Stimulated activated CD8-positive, alpha-beta memory T cell treated with anti-CD3 and anti-CD28 coated beads, Interleukin-15, amount 100 ng/mL, for 4 hours (primary cell): ENCODE measurements at places on chromosomes 2 and 18.

- no peak for DNase-seq
These were observed 105.6 kb downstream of the TTC32 start for GRCh38 chr2:19796035-19796695.

DNA sequence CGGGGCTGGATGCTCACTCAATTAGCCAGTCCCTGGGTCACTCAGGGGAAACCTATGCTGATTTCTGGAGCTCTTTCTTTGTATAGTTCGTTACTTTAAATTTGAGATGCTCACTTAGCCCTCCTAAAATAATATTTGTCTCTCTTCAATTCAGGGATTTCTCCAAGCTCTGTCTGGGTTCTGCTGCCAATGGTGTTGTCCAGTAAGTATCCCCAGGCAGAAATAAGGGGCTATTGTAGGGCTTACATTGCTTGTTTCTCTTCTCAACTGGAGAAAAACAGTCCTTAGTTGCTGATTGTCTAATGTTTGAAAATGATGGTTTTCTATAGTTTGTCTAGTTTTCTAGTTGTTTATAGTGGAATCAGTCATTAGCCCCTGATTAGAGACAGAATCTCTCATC lies 5.0 kb downstream of the RAB6C start:
- no peak for DNase-seq

DNA sequence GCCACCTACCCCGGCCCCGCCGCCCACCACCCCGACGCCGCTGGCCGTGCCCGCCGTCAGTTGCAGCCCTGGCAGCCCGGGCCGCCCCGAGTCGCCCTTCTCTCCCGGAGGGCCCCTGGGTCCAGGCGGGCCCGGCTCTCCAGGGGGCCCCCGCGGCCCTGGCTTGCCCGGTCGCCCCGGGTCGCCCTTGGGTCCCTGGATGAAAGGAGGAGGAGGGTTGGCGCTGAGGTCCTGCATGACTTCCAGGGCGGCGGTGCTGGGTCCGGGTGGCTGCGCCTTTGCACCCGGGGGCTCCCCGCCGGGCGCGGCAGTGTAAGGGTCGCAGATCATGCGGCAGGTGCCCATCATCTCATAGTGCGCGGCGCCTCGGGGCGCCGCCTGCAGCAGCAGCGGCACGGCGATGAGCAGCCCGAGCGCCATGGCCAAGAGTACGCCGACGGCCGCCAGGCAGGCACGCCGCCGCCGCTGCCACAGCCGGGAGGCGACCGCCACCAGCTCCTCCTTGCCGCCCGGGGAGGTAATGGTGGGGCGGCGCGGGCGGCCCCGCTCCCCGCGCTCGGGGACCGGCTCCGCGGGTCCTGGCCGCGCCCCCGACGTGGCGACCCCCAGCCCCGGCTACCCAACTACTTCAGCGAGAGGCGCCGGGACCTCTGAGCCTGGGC lies 570 bp downstream of the C1QL2 start:
- no peak for DNase-seq

DNA sequence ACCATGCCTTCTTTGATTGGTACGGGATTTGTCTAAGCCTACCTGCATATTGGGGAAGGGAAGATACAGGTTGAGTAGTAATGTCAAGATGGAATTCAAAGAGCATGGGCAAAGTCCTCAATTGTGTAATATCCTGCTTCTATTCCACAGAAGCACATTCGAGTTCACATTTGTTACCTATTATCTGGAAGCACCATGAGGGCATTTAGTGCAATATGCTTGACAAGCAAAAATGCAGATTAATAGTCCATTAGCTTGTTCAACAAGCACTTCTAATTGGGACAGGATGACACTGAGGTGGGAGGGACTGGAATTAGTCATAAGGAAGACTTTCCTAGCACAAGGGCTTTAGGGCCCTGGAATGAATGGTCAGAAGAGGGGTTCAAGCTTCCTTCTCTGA lies 40.5 kb downstream of the MYO5B start:
- no peak for DNase-seq

- no peak for DNase-seq
These were observed 197.8 kb downstream of the TNS1 start for GRCh38 chr2:217804791-217805667.

- no peak for DNase-seq
These were observed 2.0 kb downstream of the TMEM163 start for GRCh38 chr2:134716721-134717243.

DNA sequence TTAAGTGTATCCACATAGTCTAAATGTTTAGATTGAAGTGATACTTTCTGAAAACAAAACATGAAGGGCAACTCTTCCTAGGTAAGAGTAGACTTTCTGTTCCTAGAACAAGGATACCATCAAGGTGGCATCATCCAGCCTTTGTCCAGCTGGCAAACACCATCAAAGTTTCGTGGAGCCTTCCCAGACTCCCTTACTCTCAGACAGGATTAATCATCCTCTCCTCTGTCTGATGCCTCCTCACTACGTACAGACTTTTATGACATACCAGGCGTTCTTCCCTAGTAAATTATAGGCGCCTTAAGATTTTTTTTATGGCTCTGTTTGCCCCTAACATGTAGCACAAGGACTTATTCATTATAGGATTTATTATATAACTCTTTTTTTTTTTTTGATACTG lies 29.4 kb upstream of the ASNSD1 start:
- no peak for DNase-seq

GRCh38 chr2:166494140-166494624 lies at the start of gene SCN7A:
Gene SCN7A (minus strand): TSS chr2:166494249. CDS start chr2:166477696, 16,553 bp downstream.
- no peak for DNase-seq

DNA sequence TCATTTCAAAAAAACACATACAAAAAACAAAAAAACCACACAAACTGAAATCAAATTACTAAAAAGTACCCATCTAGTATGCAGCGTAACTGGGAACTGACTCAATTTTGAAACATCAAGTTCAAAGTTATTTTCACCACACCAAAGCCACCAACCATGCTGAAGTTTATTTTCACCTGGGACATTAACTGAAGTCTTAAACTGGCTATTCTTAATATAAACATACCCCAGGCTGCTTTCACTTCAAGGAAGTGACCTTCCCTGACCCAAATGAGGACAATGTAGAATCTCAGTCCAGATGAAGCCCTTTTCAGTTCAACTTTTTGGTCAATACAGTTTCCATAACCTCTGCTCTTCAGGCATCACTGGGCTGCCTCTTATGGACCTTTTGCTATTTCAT lies 84.6 kb downstream of the PIGN start:
- DNase-seq, result no peak

DNA sequence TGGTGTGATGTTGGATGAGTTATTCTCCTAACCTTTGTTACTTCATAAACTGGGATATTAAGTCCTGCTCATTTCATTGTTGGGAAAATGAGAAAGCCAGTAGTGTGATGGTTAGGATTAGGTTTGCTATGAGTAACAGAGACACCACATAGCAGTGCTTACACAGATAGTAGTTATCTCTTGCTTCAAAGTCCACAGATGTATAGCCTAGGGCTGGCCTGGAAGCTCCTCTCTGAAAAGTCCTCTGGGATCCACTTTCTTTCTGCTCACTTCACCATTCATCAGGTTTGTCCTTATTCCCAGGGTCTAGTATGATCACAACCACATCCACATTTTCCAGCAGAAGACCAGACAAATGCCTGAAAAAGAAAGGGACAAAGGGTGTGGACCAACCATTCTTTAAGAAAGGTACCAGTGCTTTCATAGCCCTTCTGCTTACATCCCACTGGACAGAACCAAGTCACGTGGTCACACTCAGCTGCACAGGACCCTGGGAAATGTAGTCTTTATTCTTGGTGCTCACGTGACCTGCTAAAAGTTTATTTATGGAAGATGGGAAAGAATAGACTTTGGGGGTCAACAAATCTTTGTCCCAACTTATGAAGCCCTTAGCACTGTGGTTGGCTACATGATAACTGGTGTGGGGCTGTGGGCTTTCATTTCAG lies 108.9 kb downstream of the INSIG2 start:
- DNase-seq, result no peak

- DNase-seq, result no peak
These were observed 326.2 kb upstream of the SOX11 start for GRCh38 chr2:5365871-5366461.

GRCh38 chr2:33104052-33104623 lies 157.4 kb downstream of the LTBP1 start:
- no peak for DNase-seq

DNA sequence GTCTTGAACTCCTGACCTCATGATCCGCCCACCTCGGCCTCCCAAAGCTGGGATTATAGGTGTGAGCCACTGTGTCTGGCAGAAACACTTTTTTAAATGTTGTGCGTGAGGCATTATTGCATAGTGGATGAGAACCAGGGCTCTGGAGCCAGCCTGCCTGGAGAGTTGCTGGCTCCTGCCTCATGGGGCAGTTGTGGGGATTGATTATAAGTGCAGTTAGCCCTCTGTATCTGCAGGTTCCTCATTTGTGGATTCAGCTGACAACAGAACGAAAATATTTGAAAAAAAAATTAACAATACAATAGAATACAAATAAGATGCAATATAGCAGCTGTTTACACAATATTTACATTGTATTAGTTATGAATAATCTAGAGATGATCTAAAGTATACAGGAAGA lies 129.4 kb upstream of the EML6 start:
- DNase-seq, result no peak

- DNase-seq, result no peak
These were observed 24.3 kb upstream of the CETN1 start for GRCh38 chr18:555705-556457.

- DNase-seq, result no peak
These were observed 115.7 kb downstream of the HNMT start for GRCh38 chr2:138079976-138080375.

DNA sequence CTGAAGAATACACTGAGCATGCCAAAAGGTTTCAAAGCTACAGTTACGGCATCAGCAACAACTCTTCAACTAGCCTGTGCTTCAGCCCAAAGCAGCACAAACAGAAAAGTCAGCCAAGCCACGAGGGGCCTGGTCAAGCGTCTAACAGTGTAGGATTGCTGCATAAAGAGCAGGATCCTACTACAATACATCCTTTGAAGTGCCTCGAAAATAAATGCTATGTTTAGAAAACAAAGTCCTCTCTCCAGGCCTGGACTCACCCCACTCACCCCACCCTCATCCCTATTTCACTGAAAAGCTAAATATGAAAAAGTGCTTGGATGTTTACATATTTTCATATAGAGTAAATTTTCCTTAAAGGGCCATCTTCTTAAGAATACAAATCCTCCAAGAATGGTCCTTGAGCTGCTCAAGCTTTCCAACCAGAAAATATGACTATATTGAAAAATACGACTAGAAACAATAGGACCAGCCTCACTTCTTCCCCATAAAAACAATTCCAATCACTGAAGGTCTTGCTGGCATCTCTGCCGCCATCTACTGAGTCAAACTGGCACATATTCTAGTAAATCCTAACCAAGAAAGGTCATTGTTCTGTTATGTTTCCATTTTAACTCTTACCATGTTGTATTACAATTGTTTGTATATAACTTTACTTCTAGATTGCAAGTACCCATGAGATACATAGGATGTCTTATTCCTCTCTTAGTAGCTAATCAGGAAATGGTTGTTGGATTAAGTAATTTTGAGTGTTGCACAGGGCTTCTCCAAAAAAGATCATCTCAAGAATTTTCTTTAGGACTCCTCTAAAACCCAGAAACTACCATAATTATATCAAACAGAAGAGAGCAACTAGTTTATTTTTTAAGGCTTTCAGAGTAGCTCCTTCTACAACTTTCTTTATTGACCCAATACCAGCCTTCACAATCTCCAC lies 63.6 kb downstream of the CLHC1 start:
- DNase-seq, result no peak

DNA sequence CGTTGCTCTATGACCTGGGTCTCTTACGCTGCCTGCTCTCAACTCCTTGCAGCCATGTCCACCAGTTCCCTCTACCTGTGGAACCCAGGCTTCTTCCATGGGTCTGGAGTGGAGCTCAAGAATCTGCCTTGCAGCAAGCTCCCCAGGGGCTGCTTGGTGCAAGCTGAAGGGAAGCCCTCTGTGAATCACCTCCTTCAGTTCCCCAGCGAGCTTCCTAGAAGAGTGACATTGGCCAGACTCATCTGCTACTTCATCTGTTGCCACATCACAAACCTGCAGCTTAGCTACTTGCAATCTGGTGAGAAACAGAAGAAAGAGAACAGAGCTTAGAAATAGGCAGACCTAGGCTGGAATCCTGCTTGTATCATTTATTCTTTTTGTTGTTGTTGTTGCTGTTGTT lies 9.8 kb upstream of the EFR3B start:
- DNase-seq, result no peak

- no peak for DNase-seq
These were observed 212.8 kb upstream of the SOX11 start for GRCh38 chr2:5479265-5479928.

- DNase-seq, result no peak
These were observed 75.2 kb downstream of the TMEFF2 start for GRCh38 chr2:192119536-192119935.

- DNase-seq, result no peak
These were observed 145.7 kb upstream of the GLI2 start for GRCh38 chr2:120589771-120590608.

DNA sequence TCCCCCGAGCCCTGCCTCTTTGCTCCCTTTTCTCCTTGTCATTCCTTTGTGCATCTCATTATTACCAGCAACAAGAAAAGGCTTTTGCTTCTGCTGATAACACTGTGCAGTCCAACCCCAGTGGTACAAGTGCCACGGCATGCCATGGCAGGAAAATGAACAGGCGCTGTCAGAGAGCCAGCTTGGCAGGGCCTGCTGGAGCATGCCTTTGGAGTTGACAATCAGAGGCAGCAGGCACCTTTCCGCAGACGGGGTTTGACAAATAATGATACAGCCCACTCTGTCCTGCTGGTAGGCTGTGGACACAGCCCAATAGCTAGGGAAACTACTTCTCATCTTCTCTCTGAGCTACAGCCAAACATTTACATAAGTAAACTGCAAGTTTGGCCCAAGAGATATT lies 243.9 kb upstream of the LRRTM1 start:
- no peak for DNase-seq

DNA sequence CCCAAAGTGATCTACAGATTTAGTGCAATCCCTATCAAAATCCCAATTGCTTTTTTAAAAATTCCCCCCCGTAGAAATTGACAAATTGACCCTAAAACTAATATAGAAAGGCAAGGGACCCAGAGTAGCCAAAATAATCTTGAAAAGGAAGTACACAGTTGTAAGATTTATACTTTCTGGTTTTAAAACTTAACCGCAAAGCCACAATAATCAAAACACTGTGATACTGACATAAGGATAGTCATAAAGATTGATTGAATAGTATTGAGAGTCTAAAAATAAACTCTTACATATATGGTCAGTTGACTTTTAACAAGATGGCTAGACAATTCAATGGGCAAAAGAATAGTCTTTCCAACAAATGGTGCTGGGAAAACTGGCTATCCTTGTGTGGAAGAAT lies 58.7 kb upstream of the GAREM2 start:
- DNase-seq, result no peak

GRCh38 chr18:811182-811891 lies 705 bp downstream of the YES1 start:
- peak; percentile 4 for DNase-seq

DNA sequence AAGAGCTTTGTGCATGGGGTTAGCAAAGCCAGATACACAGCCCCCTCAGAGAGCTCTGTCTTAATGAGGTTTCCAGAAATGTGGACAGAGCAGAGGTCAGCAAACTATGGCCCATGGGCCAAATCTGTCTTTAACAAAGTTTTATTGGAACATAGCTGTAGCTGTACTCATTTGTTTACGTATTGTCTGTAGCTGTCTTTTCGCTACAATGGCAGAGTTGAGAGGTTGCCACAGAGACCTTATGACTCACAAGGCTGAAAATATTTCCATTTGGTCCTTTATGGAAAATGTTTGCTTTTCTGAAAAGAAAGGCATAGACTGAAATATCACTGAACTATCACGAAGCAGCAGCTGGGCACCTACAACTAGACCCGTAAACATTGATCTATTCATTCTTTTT lies 841.8 kb downstream of the SLC4A3 start:
- DNase-seq, result no peak
